ENCODE measurements at places on chromosomes 7 and 10.

DNA sequence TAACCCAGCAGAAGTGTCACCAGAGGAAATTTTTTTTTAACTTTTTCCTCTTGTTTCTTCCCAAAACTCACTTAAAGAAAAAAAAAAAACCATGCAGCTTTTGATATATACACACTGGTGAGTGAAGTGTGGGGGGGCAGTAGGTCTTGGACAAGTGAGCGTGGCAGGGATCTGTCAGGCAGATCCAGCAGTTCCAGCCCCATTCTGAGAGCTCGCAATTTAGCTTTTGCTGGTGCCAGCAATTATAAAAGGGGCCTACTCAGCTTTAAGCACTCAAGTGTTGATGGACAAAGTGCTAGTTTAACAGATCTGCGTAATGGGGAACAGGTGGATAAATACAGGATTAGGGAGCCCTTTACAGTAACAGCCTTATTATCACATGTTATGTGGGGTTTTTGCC lies 619.2 kb upstream of the GALNT17 start:
- DNase-seq: no peak

- no peak for DNase-seq
Observed at GRCh38 chr7:25006276-25006675, 26.3 kb upstream of the OSBPL3 start.

- DNase-seq: no peak
Observed at GRCh38 chr10:123909866-123910265, 18.3 kb upstream of the CPXM2 start.

DNA sequence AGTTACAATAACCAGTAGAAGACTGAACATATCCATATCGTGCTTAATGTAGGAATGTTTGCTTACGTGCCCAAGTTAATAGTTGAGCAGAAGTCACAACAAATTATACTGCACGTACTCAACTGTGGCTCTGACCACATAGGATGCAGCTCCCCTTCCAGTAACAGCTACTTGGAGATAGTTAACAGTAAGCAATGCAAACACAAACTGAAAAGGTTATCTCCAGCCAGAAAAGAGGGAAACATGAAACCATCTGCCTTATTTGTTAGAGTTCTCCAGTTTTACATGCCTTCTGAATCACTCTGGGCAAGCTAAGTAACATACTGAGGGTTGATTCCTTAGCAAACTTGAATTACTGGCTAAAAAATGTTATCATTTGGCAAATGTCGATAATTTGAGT lies 9.8 kb downstream of the DHX32 start:
- DNase-seq: no peak

DNA sequence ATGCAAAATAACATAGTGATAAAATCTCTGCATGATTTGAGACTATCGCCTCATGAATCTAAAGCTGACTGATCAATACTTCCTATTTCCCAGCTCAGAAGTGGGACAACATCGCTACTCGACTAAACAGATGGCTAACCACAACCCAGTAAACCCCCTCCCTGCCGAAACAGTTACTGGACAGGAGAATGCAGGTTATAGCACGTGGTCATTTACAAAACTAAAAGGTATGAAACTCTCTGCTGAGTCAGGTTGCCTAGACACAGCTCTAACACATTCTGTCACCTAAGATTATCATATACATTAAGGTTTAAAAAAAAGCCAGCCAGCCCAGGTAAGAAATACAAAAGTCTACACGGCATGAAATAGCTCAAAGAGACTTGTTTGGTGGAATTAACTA lies 64.0 kb downstream of the CTBP2 start:
- DNase-seq: no peak

DNA sequence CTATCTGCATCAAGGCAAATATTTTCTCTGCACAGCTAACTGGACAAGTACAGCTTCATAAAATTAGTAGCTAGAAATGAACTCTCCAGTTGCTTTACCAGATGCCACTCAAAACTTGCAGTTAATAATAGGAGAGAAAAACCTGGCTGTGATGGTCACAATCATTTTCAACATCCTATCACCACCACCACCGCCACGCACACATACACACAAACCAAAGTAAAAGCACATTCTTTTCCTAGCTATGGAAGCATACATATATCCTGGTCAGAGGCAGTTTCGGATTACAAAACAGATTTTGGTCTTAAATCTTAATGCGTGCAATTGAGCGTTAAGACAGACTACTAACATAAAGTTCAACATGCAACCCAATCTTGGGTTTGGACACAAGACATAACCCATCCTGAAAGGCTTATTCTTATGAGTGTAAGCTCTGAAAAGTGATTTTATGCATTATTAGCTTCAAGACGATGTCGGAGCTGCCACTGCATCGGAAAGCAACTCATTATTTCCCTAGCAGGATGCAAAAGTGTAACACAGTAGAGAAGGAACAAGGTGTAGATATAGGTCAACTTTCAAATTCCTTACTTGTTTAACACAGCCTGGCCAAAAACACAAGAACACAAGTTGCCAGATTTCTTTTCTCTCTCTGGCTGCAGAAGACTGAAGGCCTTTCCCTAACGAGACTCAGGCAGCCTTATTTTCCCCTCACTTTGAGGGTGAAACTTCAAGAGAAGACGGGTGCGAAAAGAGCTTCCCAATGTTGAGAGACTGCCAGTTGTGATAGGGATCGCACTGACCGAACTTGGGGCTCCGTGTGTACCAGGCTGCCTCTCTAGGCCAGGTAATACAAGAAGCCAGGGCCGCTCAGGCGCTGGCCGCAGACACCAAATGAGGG lies 1.2 kb downstream of the CACUL1 start:
- no peak for DNase-seq

DNA sequence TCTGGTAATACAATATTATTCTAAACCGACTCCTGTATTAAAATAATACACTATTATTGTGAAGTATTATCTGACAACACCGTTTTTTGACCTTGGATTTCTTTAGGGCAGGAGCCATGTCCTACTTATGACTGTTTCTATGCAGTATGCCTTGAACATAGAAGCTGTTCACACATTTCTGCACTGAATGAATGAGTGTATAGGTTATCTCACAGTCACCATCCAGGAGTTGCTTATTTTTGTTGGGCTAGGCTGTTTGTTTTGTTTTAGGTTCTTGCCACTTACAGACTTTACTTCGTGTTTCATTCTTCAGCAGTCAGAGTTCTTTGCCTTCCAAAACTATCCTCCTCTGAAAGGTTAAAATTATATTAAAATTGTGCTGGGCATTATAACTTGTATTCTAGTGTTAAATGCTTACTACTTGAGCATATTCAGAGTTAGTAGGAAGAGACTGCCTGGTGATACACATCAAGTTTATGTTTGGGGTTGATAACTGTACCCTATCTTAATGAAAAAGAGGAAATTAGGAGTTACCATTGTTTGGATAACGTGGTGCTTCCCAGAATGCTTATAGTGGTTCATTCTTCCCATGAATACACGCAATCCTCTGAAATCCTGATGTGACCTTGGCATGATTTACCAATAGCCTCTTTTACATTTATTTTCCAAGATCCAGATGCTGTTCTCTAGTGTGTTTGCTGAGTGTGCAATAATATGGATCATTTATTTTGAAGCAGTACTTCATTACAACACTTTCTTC lies 1.7 kb downstream of the RALA start:
- DNase-seq: no peak

- no peak for DNase-seq
Observed at GRCh38 chr10:116059320-116059719, 213.7 kb downstream of the GFRA1 start.

DNA sequence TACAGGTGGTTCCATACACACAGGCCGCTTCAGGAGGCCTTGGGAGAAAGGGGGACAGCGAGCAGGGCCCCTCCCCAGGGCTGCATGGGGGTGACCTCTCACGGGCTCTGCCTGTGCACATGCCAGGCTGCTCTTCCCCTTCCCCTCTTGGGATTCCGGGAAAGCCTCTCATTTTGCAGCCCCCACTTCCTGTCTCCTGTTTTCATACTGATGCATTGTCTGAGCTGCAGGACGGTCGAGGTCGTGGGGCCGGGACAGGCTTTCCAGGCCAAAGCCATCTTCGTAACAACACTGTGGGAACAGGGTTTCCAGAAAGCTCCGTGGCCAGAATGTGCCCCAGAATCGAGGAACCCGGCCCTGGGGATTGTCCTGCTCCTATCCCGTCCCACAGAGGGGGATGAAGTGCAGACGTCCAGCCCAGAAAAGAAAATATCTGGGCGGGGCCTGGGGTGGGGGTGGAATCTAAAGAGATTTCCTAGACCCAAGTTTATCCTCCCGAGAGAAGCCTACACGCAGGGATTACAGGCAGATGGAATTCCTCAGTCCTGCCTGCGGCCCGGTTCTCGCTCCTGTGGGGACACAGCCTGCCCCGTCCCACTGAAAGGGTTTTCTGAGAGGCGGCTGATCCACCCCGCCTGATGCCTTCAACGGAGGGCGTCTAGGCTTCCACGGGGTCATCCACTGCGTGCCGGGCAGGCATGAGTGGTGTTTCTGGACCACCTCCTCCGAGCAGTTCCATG lies 29.5 kb upstream of the DNAAF5 start:
- no peak for DNase-seq

- DNase-seq: peak; percentile 76
Observed at GRCh38 chr7:55432939-55433784, 68.0 kb downstream of the LANCL2 start.

DNA sequence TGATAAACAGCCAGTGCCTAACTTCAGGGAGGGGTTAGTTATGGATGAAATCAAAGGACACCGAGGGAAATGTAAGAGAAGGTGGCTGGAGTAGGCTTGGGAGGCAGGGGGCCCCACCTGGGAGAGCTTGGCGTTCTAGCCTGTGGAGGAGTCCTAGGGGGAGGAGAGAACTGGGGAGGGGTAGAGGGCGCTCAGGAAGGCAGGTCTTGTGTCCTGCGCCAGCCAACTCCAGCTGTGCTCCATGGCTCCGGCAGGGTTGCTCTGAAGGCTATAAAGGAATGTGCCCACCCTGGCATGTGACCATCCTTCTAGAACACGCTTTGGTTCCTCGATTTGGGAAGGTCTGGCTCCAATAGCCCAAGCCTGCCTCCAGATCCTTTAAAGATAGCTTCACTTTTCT lies 96.3 kb downstream of the SEC61G start:
- no peak for DNase-seq

GRCh38 chr7:38829488-38830165 lies 79.4 kb downstream of the VPS41 start:
- DNase-seq: no peak

DNA sequence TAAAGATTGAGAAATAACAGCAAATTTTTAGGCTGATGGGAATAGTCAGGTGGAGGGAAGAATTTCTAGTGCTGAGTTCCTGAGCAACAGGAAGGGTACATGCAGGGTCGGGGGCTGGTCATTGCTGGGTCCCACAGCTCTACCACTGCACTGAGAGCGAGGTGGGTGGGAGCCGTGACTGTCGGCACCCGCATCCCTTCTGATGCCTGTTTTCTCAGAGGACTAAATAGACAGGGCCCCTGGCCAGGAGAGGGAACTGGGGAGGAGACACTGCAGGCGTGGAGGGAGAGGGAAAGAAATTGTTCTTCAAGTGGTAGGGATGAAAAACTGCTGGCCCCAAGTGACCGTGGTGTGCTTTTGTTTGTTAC lies 7.3 kb downstream of the GTPBP4 start:
- DNase-seq: no peak

GRCh38 chr10:49056356-49056755 lies 59.0 kb downstream of the VSTM4 start:
- DNase-seq: no peak

- DNase-seq: no peak
Observed at GRCh38 chr10:12559578-12560178, 210.3 kb downstream of the CAMK1D start.

Measured in GM13976 (cell line).